ENCODE measurements at places on chromosomes 16 and 17.

DNA sequence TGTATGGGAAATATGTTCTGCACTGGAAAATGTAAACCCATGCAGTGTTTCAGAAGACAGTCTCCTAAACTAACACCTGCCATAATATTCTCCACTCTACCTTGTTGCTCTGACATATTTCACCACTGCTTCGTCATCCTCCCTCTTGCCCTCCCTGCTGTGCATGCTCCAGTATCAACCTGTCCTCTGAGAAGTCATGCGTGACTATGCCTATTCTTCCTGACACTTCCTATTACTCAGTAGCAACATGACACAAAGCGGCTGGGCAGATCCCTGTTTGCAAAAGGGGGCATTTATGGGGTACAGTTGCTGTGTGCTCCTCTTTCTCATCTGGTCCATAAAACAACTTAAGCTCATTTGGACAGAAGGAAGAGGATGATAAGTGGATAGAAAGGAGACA, 805.6 kb upstream of the EEF2KMT start:
- DNase-seq: no peak

DNA sequence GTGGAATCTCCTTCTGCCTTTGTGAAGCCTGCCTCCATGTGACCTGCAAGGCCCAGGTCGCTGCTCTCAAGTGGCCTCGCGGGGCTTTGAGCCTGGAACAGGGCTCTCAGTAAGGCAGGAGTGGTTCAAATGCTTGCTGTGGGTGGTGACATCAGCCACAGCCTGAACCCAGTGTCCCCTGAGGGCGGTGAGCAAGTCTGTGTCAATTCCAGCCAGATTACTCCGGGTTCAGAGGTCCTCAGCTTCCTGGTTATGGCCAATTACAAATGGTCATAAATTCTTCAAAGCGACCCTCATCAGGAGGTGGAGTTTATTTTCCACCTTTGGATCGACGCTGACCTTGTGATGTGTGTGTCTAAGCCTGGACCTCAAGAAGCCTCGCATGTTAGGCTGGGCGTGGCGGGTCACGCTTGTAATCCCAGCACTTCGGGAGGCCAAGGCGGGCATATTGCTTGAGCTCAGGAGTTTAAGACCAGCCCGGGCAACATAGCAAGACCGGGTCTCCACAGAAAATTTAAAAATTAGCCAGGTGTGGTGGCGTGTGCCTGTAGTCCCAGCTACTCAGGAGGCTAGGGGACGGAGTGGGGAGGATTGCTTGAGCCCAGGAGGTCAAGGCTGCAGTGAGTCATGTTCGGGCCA, 17.3 kb downstream of the LGALS3BP start:
- DNase-seq: no peak

DNA sequence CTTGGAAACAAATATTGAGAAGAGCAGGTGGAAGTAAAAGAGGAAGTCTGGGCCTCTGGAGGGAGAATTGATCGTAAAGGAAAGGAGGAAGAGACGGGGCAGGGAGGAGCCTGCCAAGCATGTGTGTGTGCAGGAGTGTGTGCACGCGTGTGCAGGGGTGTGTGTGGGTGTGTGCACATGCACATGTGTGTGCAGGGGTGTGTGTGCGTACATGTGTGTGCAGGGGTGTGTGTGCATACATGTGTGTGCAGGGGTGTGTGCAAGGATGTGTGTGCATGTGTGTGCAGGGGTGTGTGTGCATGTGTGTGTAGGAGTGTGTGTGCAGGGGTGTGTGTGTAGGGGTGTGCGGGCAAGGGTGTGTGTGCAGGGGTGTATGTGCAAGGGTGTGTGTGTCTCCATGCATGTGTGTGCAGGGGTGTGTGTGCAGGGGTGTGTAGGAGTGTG, 10.0 kb downstream of the CEP295NL start:
- DNase-seq: no peak

GRCh38 chr16:89115216-89115861, 21.7 kb downstream of the ACSF3 start:
- no peak for DNase-seq

DNA sequence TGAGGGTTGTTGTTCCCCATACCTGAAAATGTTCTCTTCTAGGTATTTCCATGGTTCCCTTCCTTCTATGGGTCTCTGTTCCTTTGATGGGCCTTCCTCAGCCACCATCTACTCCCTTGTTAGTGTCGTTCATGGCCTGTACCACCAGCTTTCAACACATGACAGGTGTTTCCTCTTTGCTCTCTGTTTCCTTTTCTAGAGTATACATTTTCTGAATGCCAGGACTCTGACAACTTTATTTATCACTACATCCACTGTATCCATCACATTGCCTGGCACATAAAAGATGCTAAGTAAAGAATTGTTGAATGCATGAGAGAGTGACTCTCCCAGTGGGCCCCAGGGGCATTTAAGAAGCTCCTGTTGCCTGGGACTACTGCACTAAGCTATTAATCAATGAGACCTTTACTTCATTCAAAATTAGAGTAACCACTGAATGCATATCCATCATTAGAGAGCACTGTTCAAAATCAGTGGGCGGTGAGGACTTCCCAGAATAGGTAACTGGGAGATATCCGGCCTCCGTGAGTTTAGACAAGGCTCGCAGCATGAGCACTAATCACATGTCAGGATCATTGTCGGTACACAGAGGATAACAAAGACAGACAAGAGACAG, 255.0 kb downstream of the CBLN1 start:
- DNase-seq: no peak

- no peak for DNase-seq
These were observed 158.1 kb downstream of the VPS53 start for GRCh38 chr17:556431-556995.

DNA sequence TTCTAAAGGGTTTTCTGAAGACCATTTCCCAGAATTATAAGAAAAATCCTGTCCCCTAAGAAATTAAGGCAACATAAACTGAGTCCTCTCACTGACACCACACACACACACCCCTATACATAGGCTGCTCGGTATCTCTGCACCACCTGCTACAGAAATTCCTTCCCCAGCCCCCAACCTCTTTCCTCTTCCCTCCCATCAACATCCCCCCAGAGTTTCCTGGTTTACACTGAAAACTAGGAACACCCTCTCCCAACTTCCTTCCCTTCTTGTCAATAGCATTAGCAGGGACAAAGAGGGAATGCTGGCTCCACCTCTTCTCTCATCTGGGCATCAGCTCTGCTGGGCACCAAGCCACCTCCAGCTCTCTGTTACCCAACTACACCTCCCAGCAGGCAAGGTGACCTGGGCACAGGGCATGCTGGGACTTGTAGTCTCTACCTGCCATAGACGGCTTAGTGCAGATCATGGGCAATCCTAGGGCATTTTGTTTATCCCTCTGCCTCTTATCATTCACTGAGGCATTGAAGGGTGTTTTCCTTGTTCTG, 15.7 kb downstream of the CAVIN1 start:
- no peak for DNase-seq

DNA sequence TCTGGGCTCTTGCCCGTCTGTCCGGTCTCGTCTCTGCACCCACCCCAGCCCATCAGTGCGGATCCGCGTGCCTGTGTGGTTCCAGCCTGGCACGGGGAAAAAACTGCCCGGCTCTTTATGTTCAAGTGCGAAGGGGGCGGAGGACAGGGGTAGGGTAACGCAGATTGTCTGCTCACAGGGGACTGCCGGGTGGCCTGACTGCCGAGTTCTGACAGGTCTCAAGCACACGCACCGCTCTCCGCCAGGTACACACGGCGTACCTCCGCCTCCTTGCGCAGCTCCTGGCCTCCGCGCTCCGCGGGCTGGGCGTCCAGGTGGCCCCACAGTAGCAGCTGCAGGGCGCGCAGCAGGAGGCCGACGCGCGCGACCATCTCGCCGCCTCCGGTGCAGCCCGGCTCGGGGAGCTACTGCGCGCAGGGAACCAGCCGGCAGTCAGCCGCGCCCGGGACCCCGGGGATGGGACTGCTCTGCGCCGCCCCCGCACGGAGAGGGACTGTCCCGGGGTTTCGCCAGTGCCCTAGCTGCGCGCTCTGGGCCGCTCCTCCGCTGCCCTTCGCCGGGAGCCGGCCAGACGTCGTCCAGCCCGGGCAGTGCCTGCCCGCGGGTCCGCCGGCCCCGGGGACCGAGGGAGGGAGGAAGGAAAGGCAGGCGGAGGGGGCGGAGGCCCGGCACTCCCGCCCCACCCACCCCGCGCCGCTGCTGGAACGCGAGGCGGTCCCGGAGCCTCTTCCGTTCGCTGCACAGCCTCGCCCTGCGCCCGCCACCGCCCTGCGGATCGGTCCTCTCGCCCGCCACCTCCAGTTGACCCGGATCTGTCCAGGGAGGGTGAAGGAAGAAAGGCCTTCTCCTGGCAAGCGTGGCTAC, at the start of gene MMP28:
Gene MMP28 (minus strand): TSS at position 635 of the 864 bp plus-strand sequence. CDS start 264 bp downstream, at position 371.
- DNase-seq: peak; percentile 32

- no peak for DNase-seq
These were observed 9.6 kb upstream of the SLC38A8 start for GRCh38 chr16:84052071-84052622.

- DNase-seq: no peak
These were observed 4.1 kb upstream of the FAAP100 start for GRCh38 chr17:81556175-81556691.

GRCh38 chr16:58096249-58096648, 32.9 kb downstream of the CFAP20 start:
- no peak for DNase-seq

DNA sequence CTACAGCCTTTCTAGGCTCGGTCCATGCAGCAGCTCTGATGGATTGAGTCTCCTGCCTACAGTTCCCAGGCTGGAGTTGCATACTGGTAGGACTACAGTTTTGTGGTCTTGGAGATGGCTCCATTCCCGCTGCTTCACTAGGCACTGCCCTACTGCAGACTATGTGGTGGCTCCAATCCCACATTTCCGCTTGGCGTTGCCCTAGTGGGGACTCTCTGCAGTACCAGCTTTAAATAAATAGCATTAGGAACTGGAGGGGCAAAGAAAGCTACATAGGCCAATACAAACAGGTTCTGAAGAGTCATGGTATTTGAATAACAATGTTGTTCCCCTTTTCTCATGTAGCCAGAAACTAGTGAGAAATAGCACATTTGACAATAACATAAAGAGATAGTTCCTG, 5.4 kb upstream of the GOSR2 start:
- no peak for DNase-seq

DNA sequence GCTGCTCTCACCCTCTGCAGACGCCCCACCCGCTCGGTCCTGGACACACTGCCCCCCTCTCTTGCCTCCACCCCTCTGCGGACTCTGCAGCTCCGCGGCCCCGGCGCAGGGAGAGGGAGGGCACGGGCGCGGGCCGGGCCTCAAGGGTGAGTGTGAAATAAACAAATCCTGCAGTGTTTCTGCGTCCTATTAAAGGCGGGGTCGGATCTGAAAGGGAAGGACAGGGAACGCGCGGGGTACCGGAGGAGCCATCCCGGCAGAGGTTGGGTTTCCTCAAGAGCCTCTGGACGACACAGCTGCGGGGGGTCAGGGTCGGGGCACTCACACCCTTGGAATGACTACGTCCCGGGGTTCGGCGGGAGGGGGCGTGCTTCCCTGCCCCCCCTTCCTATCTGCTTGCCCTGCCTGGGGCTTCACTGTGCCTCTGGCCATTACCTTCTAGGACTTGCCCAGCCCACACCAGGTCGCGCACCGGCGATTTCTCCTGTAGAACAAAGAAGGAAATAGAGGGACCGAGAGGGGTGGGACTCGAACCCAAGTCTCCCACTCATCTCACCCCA, 466 bp upstream of the HSF4 start:
- DNase-seq: no peak

GRCh38 chr17:58760248-58760647, 4.6 kb downstream of the PPM1E start:
- no peak for DNase-seq

DNA sequence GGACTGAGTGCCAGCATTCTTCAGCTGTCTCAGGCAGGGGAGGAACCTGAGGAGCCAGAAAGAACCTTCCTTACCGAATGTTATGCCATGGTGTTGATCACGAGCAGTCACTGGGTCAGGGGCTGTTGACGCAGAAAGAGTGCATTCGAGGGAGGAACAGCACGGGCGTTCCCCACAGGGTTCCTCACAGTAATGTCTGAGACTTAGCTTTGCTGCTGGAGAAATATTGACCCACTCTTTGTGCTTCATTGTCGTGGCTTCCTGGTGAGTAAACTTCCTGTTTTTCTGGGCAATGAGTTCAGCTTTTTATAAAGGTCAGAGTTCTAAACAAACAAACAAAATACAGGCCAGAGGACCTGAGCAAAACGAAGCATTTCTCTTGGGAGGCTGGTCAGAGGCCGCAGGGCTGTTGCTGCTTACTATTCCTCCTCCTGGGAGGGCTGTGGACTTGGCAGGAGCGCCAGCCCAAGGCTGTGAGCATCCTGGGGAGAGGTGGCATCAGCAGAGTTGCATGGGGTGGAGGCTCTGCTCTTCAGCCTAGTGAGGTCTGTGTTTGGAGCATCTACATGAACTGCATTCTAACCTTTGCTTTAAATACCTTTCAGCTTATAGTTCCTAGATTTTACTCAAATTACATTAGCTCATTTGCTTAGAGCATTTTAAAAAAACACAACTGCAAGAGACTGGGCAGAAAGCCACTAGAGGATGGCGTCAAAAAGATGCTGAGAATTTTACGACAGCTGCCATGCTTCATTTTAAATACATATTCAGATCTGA, 143.1 kb upstream of the CACNG5 start:
- no peak for DNase-seq

DNA sequence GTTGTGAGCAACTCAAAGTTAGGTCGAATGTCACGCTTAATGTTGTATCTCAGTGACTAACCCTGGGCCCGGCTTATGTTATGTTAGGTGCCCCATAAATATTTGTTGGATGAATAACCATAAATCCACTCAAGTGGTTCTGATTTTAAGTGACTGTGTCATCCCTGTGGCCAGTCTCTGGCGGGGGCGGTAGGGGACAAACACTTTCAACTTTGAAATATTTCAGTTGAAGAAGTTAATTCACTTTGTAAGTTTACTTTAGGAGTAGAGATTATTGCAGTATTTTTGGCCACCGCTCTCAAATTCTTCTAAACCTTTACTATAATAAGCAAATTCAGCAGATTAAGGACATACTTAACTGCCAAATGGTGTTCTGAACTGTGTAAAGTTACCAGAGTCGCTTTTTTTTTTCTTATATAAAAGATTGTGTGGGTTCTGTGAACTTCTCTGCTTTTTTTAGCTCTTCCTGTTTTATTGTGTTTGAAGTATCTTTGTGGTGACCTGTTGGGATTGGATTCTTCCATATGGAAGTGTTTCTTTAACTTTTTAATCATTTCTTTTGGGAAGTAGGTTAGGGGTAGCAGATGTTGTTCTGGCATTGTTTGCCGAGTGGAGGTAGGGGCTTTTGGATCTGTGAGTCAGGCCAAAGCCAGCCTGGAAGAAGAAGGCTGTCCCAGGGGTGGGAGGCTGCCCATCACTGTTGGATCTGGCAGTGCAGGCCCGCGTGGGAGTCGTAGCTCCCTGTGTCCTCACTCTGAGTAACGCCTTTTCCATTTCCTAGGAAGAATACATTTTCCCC, 61.4 kb upstream of the TBX2 start:
- DNase-seq: no peak

DNA sequence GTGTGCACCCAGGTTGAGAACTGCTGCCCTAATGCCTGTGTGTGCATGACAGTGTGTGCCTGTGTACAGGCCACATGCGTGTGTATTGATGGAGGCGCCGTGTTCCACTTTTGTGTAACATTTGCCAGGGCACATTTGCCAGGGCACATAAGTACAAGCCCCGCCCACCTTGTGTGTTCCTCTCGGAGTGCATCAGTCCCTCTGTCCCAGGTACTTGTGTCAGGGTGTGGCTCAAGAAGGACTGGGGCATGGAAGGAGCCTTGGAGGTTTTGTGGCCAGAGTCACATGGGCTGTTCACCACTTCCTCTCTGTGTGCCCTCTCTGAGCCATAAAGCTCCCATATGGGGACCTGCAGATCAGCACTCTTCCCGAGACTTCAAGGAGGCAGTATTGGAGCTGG, 73.9 kb downstream of the MRM1 start:
- DNase-seq: no peak

Measured in progenitor cell of endocrine pancreas (in vitro differentiated cells).